Keratinocyte (primary cell): ENCODE measurements at places on chromosomes 5 and 9. TPM values are rescaled to one million over a fixed set of nuclear protein-coding genes. Genes with fewer than 3 reads are reported as not detected.

- H3K27me3 ChIP-seq, result no peaks in the 10 kb centered on the region
- DNase-seq, result no peak
- no peak overlapping the region for H3K4me3 ChIP-seq
- H3K27ac ChIP-seq, result no peak overlapping the region
- H3K36me3 ChIP-seq, result no peaks in the 10 kb centered on the region
- peaks cover 24% of the 10 kb centered on the region for H3K4me1 ChIP-seq
Measured at GRCh38 chr5:143592648-143593047, 189.2 kb upstream of the NR3C1 start.

GRCh38 chr9:109320331-109320741, 523 bp downstream of the EPB41L4B start:
- no peaks in the 10 kb centered on the region for H3K27me3 ChIP-seq
- no peak overlapping the region for H3K27ac ChIP-seq
- no peaks in the 10 kb centered on the region for H3K36me3 ChIP-seq
- DNase-seq, result no peak

GRCh38 chr9:105501414-105501813, 53.6 kb downstream of the FSD1L start:
- no peak overlapping the region for H3K4me3 ChIP-seq
- H3K36me3 ChIP-seq, result no peaks in the 10 kb centered on the region
- H3K27ac ChIP-seq, result no peak overlapping the region
- H3K4me1 ChIP-seq, result peaks cover 5% of the 10 kb centered on the region
- no peaks in the 10 kb centered on the region for H3K27me3 ChIP-seq

- no peaks in the 10 kb centered on the region for H3K27me3 ChIP-seq
- no peak overlapping the region for H3K27ac ChIP-seq
- no peaks in the 10 kb centered on the region for H3K36me3 ChIP-seq
- no peak overlapping the region for H3K4me3 ChIP-seq
Measured at GRCh38 chr5:95863383-95863757, 40.8 kb upstream of the GLRX start.

DNA sequence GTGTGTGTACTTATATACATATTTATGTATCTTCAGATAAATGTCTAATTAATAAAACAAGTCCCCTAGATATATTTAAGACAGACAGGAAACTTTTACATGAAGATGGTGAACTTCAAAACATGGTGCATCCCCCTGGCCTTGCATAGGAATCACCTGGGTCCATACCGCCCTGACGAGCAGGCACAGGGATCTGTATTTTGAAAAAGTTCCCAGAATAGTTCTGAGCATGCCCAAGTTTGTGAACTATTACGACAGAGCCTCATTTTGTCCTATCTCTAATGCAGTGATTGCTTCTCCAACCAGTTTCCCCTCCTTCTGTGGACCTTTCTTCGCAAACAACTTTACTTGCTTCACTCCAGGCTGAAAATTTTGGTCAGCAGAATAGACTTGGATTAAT, 98.1 kb downstream of the APBA1 start:
- H3K27ac ChIP-seq, result no peak overlapping the region
- no peaks in the 10 kb centered on the region for H3K36me3 ChIP-seq
- peaks cover 27% of the 10 kb centered on the region for H3K4me1 ChIP-seq
- no peak overlapping the region for H3K4me3 ChIP-seq
- no peak for DNase-seq

The SLC6A7 gene
- polyA plus RNA-seq, result not detected in 3 replicates

The ADAMTS16 gene
- polyA plus RNA-seq, result not detected in 3 replicates

The RNF145 gene
- 52.7 to 79.8 TPM (median 78.6 TPM) in 3 replicates for polyA plus RNA-seq

The RNF180 gene
- polyA plus RNA-seq, result 1.8 to 2.8 TPM (median 2.4 TPM) in 3 replicates

DNA sequence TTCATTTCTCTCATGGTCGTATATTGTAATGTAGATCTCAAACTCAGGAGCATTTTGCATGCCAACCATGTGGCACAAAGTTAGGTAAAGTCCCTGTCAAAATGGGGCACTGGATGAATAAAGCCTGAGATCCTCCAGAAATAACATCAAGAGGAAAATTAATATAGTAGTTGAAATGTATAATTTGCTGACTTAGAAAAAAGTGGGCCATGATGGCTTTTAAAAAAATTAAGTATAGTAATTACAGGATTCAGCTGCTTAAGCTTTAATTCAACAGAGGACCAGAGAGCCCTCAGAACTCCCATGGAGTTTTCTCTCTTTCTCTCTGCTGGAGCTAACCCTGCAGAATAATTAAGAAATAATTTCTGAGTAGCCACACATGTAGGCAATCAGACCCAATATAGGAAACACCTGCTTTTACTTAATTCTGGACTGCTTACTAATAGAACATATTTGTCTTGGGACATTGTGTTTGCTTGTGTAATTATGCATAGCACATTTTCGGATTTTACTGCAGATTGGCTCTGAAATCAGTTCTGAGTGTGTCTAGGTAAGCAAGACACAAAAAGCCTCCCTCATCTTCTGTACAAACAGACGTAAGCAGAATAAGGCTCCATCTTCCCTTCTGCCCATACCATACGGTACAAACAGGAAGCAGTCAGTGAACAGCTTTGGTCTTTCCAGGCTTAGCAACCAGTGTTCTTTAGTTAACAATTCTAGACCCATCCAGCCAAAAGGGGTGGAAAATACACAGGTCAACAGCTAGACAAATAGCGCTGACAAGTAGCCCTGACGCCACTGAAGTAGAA, 26.5 kb upstream of the PCSK1 start:
- no peak overlapping the region for H3K4me3 ChIP-seq
- no peaks in the 10 kb centered on the region for H3K4me1 ChIP-seq
- no peak for DNase-seq
- H3K27me3 ChIP-seq, result no peaks in the 10 kb centered on the region

GRCh38 chr5:11468334-11469039, 435.8 kb downstream of the CTNND2 start:
- no peaks in the 10 kb centered on the region for H3K4me1 ChIP-seq
- no peaks in the 10 kb centered on the region for H3K27me3 ChIP-seq
- H3K4me3 ChIP-seq, result no peak overlapping the region
- no peak overlapping the region for H3K27ac ChIP-seq
- no peak for DNase-seq

DNA sequence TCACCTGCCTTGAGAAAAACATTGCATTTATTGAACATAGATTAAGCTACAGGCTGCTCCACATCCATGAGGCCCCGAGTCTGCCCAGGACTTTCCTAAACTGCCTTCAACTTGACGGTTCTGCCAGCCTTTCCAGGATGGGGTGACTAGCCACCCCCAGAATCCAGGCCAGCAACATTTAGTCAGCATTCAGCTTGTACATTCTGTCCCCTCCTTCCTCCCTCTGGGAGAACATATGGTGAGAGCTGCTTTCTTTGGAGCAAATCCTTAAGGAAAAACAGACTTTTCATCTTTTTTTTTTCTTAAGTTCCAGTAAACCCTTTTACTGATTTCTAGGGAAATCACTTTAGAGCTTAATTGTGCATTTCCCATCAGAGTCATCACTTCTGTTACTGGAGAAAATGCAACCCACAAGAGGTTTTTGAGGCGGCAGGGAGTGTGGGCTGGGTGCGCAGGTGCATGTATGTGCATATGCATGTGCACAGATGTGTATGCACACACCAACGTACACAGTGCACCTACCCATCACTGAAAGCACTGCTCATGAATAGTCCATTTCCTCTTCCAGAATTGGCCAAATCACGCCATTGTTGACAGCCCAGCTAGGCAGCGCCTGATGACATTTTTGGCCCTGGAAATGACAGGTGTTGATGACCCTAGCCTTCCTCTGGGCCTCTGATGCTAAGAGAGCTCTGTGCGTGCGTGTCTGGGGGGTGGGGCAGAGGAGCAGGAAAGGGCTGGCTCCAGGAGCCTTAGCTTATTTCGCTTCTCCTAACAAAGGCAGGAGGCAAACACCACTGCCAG, 145.6 kb downstream of the HSD17B3 start:
- H3K27ac ChIP-seq, result no peak overlapping the region
- peaks cover 11% of the 10 kb centered on the region for H3K27me3 ChIP-seq
- no peak for DNase-seq
- no peaks in the 10 kb centered on the region for H3K4me1 ChIP-seq

GRCh38 chr5:88734191-88734640, 148.8 kb downstream of the MEF2C start:
- no peaks in the 10 kb centered on the region for H3K36me3 ChIP-seq
- H3K27me3 ChIP-seq, result no peaks in the 10 kb centered on the region
- DNase-seq, result no peak
- no peak overlapping the region for H3K27ac ChIP-seq
- no peaks in the 10 kb centered on the region for H3K4me1 ChIP-seq

The TERT gene
- not detected in 3 replicates for polyA plus RNA-seq

DNA sequence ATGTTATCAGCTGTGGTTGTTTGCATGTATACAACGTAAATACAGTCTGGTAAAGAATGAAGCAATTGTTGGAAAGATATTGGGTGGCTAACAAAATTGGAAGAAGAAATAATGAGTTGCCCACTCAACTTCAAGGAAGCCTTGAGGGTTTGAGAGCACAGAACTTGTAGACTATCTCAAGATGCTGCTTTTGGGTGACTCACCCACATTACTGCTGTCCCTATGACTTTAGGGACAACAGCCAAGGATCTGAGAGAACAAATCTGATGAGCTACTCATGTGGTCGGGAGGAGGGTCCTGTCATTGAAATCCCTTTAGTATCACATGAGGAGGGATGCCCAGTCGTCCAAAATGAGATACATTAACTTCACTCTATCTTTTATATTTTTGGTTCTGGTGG, 261.8 kb downstream of the GAS1 start:
- H3K4me3 ChIP-seq, result no peak overlapping the region
- H3K4me1 ChIP-seq, result no peaks in the 10 kb centered on the region
- H3K36me3 ChIP-seq, result no peaks in the 10 kb centered on the region
- DNase-seq, result no peak
- no peaks in the 10 kb centered on the region for H3K27me3 ChIP-seq

The ACTBL2 gene
- 0.35 to 2.7 TPM (median 0.68 TPM) in 3 replicates for polyA plus RNA-seq

The CNTFR gene
- polyA plus RNA-seq, result 0.42 to 1.5 TPM (median 0.66 TPM) in 3 replicates

- DNase-seq, result no peak
- no peaks in the 10 kb centered on the region for H3K4me1 ChIP-seq
- H3K27ac ChIP-seq, result no peak overlapping the region
- H3K27me3 ChIP-seq, result peaks cover 10% of the 10 kb centered on the region
- H3K36me3 ChIP-seq, result no peaks in the 10 kb centered on the region
Measured at GRCh38 chr5:79834098-79834753, 144.6 kb downstream of the CMYA5 start.

The NEK6 gene
- polyA plus RNA-seq, result 43.5 to 62.3 TPM (median 56.4 TPM) in 3 replicates

DNA sequence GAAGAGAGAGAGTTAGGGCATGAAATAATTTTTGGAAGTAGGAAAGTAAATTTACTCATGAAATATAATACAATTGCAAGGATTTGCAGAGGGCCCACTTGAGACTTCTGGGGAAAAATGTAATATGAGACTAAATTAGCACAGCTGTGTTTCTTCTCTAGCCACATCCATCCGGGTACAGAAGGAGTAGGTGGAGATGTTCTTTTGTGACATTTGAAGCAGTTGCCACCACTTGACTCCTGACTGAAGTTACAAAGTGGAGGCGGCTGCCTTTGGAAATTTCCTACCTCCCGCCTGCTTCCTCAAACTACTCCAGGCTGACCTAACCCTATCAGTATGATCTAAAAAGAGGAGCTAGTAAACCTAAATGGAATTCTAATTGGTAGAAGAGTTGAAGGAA, 58.1 kb upstream of the SHISAL2B start:
- H3K36me3 ChIP-seq, result no peaks in the 10 kb centered on the region
- H3K4me1 ChIP-seq, result peaks cover 6% of the 10 kb centered on the region
- no peak for DNase-seq
- no peak overlapping the region for H3K4me3 ChIP-seq
- peaks cover 7% of the 10 kb centered on the region for H3K27me3 ChIP-seq

GRCh38 chr9:78267889-78268288, 29.0 kb upstream of the PSAT1 start:
- no peak for DNase-seq
- H3K4me3 ChIP-seq, result no peak overlapping the region
- no peaks in the 10 kb centered on the region for H3K27me3 ChIP-seq
- no peak overlapping the region for H3K27ac ChIP-seq

DNA sequence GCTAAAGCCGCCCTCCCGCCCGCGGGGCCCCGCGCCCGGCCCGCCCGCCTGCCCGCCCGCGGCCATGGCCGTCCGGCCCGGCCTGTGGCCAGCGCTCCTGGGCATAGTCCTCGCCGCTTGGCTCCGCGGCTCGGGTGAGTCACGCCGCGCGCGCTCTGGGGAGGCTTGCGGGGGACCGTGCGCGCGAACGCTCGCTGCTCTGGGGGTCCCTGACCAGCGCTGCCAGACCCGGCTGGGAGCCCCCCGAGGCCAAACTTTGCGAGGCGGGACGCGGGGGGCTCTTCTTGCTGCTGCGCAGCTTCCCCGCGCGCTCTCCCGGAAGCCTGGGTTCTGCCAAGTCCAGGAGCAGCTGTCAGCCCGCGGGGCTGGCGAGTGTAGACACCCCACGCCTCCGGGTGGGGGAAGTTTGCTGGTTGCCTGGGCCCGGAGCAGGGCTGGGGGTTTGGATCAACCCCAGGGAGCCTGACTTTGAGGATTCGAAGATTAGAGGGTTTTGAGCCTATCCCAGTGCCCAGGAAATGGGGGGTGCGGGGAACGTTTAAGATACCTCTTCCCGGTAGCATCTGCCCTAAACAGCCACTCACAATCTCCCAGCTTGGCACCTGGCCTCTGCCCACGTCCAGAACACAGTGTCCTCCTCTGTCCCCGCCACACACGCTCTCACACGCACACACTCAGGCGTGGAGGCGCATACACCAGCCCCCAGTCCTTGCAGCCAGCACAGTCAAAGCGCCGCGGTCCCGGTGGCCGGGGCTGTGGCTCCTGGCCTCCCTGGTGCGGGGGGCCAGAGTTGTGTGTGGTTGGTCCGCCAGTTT, 535 bp downstream of the UNC5A start:
- H3K4me3 ChIP-seq, result no peak overlapping the region
- no peaks in the 10 kb centered on the region for H3K36me3 ChIP-seq
- H3K27ac ChIP-seq, result no peak overlapping the region
- no peak for DNase-seq
- peaks cover 3% of the 10 kb centered on the region for H3K4me1 ChIP-seq
- H3K27me3 ChIP-seq, result peaks cover 60% of the 10 kb centered on the region

DNA sequence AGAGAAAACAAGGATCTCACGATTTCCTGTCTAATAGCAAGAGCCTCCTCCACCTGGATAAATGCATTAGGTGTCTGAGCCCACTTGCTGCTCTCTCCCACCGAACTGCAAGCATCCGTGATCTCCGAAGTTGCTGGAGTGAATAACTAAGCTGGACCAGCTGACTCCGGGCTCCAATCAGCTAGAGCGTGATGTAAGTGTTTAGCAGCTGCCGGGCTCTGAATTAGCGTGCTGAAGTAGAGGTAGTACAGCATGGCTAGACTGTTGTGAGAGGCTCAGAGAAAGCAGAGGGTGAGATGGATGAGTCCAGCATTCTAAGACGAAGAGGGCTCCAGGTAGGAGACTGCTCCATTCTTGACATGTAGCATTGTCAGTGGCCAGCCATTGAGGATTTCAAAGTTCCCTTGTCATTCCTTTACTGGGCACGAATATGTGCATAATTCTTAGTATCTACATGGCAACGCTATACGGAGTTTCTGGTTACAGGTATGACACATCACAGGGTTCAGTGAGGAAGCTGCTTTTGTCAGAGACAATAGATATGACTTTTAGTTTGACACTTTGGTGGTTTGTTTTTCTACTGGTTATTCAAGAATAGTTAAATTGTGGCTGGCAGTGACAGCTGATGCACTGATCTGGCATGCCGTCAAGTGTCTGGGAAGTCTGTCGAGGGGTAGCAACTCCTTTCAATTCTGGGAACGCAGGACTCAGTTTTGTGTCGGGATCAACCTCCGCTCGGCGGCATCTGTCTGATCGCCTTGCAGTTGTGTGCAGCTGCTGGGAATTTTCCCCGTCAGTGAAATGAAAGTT, 232.6 kb downstream of the MAST4 start:
- H3K4me1 ChIP-seq, result peaks cover 18% of the 10 kb centered on the region
